ENCODE measurements at places on chromosomes 7 and 10.

GRCh38 chr7:137454246-137454724 lies 110.8 kb upstream of the PTN start:
- DNase-seq: peak; percentile 62

GRCh38 chr10:7563770-7564169 lies 103.0 kb downstream of the ITIH5 start:
- DNase-seq: no peak

DNA sequence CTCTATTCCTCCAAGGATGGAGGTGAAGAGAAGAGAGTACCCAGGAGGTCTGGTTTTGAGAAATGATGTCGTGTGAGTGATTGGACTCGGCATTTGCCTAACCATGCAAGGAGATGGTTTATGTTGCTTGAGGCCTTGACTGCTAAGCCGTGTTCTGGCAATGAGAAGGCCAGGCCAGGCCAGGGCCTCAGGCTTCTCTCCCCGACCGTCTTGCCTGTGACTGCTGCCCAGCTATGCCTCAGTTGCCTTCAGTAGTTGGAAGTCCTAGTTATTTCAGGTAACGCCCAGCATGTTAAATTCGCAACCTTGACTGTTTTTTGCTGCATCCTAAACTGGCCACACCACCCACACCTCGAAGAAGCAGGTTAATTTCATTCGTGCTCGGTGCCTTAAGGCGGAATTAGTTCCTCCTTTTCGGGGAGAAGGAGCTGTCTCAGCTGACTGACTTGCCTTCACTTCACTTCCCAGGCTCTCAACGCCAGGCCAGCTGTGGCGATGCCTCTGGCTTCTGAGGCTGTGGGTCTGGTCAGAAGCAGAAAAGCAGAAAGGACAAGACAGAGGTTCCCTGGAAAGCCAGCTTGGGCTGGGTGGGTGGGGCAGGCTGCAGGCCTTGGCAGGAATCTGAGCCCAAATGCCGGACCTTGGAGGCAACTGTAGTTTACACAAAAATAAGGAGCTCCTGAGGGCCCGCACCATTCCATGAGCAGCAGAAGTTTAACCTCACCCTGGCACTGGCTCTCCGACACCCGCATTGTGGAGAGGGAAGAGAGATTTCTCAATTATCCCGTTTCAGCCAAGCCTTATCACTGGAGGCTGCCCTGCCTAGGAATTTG lies 61.9 kb upstream of the SAMD8 start:
- DNase-seq: peak; percentile 42

- DNase-seq: no peak
Measured at GRCh38 chr7:52764492-52765169, 270.8 kb upstream of the POM121L12 start.

DNA sequence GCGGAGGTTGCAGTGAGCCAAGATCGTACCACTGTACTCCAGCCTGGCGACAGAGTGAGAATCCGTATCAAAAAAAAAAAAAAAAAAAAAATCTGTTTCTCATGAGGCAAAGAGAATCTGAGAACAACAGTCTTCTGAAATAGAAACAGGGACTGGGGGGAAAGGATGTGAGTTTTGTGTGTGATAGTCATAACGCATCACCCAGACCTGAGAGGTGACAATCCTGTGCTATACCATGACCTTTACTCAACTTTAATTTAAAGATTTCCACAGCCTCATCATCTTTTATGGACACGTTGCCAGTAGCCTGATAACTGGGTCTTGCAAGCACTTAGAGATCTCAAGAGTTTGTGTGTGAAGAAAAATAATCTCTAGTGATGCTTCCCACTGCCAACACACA lies 2.3 kb downstream of the ATXN7L1 start:
- no peak for DNase-seq

DNA sequence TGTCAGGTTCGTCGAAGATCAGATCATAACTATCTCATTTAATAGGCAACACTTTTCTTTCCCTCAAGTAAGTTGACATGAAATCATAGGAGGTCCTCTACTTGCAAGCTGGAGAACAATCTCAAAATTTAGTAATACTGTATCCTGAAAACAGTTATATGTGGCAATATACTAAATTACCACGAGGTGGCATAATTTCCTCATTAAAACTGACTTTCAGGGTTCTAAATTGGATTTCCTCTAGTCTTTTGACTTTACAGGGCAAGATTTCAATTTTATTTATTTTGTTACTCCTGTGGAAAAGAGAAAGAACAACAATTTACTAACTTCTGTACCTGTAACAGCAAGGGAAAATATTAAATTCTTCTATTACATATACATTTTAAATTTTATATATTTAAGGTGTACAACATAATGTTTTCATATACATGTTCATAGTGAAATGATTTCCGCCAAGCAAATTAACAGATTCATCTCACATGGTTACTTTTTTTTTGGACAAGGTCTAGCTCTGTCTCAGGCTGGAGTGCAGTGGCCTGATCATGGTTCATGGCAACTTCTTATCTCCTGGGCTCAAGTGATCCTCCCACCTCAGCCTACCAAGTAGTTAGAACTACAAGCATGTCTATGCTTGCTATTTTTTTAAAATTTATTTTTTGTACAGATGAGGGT lies 53.4 kb upstream of the CYP2C18 start:
- DNase-seq: peak; percentile 17

- DNase-seq: no peak
Measured at GRCh38 chr7:55073976-55074528, 55.2 kb downstream of the EGFR start.

DNA sequence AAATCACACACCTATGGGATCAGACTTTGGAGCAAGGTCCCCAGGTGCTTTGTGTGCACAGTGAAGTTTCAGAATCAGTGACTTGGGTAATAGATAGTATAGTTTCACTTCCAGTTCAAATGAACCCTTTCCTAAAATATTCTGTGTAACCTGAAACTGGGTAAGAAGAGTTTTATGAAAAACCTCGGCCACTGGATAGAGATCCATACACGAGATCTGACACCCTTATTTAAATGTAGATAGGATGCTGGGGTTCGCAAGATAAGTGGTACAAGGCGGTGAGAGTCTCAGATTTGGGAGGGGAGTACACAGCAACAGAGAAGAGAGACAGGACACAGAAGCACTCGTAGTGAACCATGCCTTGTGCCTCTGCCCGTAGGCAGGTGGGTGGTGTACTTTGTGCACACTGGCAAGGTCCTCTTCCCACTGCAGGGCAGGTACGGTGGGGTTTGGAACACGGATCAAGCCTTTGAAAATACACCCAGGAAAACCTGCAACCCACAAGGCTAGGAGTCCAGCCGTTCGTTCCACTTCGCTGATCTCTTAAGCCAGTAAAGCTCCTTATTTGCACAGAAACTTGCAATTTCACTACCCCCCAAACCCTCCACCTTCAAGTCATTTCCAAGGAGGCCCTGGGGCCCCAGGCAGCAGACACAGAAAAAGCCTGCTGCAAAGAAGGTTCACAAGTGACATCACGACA lies 162.8 kb downstream of the USP6NL start:
- no peak for DNase-seq

- DNase-seq: peak; percentile 85
Measured at GRCh38 chr10:14659626-14660196, 115.0 kb downstream of the FAM107B start.

GRCh38 chr7:127903892-127904669 lies 127.2 kb downstream of the LRRC4 start:
- DNase-seq: no peak

DNA sequence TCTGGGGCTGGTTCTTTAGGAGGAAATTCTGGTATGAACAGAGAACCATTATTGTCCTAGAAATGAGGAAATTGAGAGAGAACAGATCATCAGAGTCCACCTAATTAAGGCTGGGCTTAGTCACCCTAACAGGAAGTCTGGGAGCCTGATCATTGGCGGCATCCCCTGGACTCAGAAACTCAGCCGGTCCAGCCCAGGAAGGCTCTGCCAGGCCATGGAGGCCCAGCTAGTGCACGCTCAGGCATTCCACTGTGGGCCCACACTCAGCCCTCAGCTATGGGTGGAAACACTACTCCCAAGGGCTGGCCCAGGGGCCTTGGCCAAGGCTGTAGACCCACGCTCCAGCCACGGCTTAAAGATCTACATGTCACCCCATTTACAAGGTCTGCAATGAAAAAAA lies 109.2 kb downstream of the PTPN20 start:
- peak; percentile 82 for DNase-seq

DNA sequence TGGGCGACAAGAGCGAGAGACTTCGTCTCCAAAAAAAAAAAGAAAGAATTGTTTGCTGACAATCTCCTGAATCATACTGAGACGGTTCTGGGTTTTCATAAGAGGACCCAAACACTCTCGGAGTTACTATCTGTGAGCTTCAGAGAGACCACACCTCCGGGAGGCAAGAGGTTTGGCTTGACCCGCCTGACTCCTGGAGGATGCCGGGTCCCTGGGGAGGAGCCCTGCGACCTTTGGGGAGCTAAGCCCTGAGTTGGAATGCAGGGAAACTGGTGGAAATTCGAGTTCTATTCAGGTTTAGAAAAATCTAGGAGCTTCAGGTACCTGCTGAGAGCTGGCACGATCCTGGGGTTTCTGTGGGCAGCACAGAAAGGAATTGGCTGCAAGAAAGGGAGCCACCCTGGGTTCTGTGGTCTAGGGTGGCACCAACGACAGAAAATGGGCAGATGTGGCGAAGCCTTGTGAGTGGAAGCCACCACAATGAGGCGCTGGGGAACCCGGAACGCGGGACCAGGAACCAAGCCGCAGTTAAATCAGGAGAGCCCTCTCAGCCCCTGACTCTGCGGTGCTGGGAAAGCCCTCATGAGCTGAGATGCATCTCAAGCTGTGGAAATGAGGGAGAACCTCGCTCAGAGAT lies 21.9 kb upstream of the GATAD1 start:
- DNase-seq: peak; percentile 48

- no peak for DNase-seq
Measured at GRCh38 chr7:134469622-134470021, 10.7 kb upstream of the AKR1B1 start.

DNA sequence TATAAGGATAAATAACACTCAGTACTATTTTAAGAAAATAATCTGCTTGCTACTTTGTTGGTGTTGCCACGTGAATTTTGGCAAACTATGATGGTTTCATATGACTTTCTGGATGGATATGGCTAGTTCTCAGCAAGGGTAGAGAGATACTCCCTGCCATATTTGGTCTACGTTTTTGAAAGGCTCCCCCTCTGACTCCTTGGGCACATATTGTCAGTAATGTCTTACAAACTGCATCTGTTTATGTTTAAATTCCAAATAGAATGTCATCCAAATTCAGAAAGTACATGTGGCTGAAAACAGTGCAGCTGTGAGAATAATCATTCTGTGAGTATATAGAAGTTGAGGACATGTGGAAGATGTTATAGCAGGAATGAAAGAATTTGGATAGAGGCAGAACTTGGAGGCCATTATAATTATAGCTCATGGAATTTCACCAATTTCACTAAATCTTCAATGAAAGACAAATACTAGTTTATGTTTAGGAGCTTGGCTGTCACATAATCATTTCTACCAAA lies 107.8 kb downstream of the SRI start:
- DNase-seq: no peak

DNA sequence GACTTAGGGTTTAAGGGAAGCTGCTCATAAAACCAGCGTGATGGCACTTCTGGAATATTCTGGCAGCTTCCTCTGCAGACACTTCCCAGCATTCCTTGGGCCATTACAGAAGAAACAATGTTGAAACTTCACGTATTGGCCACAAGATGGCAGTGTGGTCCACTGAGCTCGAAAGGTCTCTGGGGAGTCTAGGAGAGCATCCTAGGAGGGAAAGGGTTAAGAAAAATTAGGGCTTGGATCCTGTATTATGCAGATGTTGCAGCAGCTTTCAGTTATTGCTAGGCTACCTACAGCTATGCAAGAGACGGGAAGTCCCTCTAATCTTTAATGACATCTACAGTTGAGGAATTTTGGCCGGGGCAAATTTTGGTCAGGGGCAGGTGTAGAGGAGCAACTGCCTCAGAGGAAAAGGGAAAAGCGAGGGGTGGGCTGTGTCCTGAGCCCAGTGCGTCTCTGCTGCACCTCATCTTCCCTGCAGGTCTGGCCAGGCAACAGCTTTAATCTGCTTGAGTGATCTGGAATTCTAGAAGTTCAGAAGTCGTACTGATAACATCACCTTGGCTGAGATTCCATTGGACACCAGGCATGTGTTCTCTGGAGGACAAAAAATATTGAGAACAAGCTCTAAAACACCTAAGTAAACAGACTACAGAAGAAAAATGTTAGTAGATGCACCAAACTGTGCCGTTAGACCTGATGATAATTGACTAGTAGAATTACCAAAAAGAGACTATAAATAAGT lies 220.8 kb upstream of the PRSS58 start:
- DNase-seq: peak; percentile 61

Measured in suppressor macrophage treated with lipopolysaccharide for 1 hour (primary cell).